COR-L47 (cell line): ENCODE measurements at places on chromosomes 3 and 15.
A peak's percentile ranks its signal among the peaks of the same experiment; 100 is the strongest.

DNA sequence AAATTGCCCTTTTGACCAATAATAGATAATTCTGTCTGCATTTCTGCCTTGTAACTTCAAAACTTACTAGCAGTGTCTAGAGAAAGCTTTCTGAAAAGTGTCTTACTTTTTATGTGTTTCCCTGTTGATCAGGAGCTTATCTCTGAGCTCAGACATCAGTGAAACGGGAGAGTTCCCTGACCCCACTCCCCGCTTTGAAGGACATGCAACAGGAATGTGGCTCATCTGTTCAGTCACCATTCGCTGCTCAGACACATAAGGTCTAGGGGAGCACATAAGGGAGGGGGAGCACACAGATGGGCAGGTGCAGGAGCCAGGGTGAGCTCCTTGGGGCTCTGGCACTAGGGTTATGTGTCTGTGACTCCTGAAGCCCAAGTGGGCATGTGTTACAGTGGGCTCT is 205.0 kb downstream of the FEZF2 start:
- DNase-seq = no peak

DNA sequence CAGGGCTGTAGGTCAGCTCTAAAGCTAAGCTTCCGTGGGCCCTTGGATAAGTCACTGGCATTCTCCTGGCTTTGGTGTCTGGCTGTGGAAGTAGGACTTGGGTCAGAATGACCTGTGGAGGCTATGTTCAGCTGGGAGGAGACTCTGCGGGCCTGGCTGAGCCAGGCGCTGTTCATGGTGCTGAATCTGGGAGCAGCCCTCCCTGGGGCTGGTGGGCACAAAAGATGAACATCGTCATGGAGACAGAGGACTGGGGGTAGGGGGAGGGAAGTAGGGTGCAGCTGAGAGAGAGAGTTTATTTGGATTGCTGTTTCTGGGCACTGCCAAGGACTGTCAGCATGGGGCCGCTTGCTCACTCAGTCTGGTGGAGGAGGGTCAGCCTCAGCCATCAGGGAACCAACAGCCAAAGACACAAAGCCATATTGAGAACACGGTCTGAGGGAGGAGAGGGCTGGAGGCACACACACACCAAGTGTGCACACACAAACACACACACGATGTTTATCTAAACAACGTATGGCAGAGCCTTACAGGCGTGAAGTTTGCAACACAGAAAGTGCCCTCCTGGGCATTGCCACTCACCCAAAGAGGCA is 120.7 kb upstream of the LINGO1 start:
- DNase-seq = peak; percentile 45

DNA sequence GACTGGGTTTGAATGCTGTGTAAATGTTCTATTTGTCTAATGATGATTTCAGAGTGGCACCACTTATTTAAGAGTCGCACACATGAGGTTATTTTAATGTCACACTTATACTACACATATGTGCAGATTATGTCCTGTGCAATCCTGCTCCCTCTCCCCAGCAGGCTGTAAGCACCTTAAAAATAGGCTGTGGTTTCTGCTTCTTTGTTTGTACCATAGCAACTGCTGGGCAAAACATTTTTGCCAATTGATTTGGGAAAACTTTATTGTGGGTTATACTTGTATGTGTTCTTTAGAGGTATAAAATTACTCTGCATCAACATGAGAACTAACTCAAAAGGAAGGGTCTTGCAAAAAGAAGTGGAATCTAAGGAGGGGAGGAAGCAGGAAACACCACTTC is 318.5 kb downstream of the NTRK3 start:
- no peak for DNase-seq

- DNase-seq = no peak
Measured at GRCh38 chr3:114464548-114464947, 170.7 kb downstream of the TIGIT start.

- DNase-seq = peak; percentile 22
Measured at GRCh38 chr15:97547381-97547780, 413.1 kb upstream of the ARRDC4 start.

GRCh38 chr3:117306299-117306698 is 596.7 kb downstream of the TUSC7 start:
- no peak for DNase-seq
